ENCODE measurements at places on chromosomes 2 and 18.

- no peak for DNase-seq
Measured at GRCh38 chr2:232456296-232457120, 555 bp downstream of the ALPI start.

DNA sequence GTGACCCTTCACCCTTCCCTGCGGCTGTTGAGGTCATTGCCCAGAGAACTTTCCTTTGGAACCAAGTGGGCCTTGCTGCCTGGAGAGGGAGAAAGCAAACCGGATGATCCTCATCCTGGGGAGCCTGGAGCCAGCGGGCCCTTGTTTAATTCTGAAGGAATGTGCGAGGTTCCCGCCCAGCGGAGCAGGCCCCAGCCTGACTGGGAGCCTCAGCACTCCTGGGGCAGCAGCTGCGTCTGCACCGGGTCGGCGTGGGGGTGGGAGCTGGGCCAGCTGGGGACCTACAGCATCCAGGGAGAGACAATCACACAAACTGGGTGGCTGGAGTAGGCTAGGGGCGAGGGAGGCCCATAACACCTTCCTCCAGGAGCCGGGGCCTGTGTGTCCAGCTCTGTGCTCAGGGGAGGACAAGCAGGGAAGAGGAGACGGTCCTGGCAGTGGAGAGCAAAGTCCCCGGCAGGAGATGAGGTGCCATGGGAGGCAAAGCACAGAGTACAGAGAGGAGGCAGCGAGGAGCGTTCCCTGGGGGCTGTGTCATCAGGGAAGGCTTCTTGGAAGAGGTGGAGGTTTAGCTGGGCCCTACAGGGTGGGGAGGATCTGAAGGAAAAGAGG lies 61.9 kb upstream of the HAAO start:
- no peak for DNase-seq

DNA sequence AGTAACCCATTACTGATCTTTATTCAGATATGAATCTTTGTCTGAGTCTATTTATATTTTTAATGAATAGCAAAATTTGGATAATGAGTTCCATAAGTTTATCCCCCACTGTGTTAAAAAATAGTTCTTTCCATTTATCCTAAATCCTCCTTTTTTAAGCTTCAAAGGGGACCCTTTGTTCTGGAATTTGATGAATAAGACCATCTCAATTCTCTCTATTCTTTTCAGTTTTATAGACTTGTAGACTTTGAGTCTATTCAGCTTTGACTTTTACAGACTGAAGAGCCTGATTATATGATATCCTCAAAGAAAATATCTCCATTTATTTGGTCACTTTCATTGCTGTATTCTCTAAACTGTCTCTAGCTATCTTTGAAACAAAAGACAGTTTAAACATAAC lies 2146.1 kb upstream of the CELF4 start:
- no peak for DNase-seq

DNA sequence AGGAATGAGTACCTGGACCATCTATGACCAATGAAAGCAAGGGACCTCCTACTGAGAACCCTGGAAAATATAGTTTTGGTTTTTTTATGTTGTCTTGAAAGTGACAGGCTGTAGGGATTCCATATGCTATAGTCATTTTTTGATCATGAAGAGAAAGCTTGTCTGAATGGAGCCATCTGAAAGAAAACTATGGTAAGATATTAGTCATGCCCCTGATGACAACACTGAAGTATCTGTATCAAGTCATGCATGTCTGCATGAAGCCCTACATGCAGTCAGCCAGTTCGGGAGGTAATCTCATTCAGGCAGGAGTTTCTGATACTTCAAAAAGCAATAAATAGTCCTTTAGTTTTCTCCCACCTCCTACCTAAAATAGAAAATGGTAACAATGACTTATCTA lies 1042.0 kb downstream of the DPP10 start:
- no peak for DNase-seq

GRCh38 chr2:231047274-231047922 lies 9.3 kb upstream of the PSMD1 start:
- no peak for DNase-seq

GRCh38 chr18:79914614-79915160 lies 36.8 kb downstream of the SLC66A2 start:
- DNase-seq: no peak

DNA sequence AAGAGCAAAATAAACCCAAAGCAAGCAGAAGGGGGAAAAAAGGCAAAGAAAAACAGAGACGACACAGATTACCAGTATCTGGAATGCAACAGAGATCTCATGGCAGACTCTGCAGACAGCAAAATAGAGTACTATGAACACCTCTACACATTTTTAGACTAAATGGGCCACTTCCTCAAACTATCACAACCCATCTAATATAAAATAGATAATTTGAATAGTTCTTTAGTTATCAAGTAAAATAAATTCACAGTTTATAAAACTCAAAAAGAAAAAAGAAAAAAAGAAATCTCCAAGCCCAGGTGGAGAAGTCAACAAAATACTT lies 16.6 kb downstream of the SESTD1 start:
- no peak for DNase-seq

DNA sequence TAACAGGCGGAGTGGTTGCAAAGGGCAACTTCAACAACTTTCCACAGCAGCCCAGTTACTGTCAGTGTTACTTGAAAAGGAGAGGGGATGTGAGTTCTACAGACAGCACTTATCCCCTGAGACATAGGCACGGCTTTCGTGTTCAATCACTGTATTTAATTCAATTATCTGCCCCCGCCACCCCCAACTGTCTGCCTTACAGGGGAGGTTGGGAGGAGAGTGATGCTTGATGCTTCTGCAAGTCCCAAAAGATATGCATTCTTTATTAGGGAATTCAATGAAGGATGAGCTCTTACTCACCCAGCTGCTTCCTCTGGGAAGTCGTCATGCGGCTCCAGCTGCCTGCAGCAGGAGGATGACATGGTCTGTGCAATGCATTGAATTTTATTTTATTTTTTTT lies 639.9 kb downstream of the DCC start:
- DNase-seq: no peak

- no peak for DNase-seq
Measured at GRCh38 chr2:99984799-99985515, 157.4 kb downstream of the AFF3 start.

DNA sequence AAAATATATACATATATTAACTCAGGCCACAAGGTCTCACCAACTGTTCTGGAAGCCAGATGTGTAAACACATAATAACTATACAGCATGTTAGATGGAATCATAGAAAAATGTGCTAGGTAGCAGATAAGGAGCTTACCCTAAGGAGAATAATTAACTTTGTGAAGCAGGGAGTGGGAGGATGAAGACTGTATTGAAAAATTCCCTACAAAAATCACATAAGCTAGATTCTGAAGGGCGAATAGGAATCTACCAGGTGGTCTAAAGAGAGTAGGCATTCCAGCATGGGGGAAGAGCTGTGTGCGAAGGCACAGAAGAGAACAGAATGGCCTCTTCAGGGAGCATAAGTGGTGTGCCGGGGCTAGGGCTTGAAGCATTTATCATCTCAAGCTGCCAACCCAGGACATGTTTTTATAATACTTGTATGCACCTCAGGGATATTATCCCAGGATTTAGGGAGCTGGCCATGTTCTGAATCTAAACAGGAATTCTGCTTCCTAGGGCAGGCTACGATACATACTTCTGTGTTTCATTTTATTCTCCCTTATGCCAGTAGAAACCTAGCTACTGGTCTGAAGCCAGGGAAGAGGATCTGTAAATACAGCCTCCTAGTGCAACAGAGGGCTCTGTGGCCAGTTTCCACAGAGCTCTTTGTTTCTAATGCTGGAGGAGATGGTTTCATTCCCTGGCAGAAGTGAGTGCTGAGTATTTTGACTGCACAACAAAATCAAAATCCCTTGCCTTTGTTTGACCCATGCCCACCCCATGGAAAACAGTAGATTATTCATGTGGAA lies 56.7 kb downstream of the NEMP2 start:
- no peak for DNase-seq

- no peak for DNase-seq
Measured at GRCh38 chr2:126890551-126891450, 7.9 kb upstream of the TEX51 start.

GRCh38 chr2:164453656-164454305 lies 167.5 kb downstream of the GRB14 start:
- no peak for DNase-seq

GRCh38 chr18:34783501-34783900 lies 73.4 kb downstream of the DTNA start:
- DNase-seq: no peak

GRCh38 chr18:50869150-50869549 lies 9.8 kb upstream of the ME2 start:
- DNase-seq: no peak

DNA sequence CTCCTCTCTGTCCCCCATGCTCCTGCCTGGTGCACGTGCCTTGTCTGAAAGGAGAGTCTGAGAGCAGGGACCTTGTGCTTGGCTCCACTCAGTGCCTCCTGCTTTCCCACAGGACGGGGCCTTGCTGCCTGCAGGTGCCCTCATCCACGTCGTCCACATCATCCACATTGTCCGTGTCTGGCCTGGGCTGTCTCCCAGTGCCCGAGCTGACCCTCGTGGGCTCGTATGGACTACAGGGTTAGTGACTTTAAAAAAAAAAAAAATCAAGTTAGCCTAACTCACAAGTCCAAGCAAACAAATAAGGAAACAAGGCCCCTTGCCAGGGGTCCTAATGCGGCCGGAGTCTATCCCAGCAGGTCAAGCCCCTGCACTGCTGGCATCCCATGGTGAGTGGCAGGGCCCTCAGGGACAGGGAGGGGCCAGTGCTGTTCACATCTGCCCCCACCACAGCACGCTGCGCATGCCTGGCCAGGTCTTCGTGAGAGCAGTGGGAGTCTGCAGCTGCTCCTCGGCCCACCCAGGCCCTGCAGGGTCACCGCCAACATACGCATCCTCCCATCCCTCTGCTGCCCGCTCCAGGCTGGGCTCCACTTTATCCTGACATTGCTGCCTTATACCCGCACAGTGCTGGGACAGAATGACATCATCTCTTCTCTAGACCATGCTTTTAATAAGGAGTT lies 232.6 kb downstream of the NDUFA10 start:
- DNase-seq: no peak

GRCh38 chr2:128604045-128604444 lies 285.4 kb upstream of the HS6ST1 start:
- DNase-seq: no peak

DNA sequence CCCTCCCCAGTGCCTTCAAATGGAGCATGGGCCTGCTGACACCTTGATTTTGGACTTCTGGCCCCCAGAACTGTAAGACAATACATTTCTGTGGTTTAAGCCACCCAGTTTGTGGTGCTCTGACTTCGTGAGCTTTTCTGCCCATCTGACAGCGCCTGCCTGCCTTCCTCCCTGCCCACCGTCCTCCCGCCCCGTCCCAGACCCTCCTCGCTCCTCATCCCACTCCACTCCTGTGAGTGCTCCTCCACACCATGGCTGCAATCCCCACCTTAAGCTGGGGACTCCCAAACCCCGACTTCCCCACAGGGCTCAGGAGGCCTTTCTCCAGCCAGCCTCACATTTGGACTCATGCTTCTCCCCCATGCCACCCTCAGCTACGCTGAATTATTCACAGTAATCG lies 70.7 kb downstream of the CABLES1 start:
- no peak for DNase-seq

DNA sequence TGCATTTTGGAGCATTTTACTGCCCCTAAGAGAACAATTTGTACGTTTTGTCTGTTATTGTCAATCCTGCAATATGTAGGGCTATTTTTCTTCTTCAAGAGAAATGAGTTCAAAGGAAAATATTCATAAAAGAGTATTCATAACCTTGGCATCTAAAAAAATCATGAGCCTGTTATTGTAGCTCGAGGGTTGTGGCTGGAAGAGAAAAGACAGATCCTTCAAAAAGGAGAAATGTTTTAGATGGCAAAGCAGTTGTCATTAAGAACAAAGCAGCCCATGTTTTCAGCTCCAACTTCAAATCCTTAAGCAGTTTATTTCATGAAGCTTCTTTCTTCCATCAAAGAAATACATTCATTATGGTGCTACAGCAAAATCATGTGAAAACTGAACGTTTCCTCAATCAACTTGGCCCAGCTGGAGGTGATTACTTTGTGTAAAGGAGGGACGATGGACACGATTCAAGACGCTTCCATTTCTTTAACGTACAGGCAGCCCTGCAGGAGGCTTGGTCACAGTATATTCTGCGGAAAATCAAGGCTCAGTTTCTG lies 31.4 kb downstream of the QPCT start:
- no peak for DNase-seq

DNA sequence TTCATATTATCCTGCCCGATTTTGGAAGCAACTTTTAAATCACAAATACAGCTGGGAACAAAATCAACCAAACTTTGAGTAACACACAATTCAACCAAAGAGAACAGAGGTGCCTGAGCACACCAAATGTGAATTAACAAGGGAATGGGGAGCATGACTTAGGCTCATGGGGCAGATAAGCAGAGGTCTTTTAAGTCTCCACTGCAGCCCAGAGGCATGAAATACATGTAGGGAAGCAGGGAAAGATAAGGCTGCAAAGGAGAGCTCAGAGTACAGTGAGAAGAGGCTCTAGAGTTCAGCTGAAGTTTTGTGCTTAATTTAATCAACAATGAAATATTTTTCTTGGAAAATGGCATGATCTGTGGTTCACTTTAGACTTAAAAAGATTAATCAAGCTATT lies 49.0 kb downstream of the CYTIP start:
- DNase-seq: no peak

DNA sequence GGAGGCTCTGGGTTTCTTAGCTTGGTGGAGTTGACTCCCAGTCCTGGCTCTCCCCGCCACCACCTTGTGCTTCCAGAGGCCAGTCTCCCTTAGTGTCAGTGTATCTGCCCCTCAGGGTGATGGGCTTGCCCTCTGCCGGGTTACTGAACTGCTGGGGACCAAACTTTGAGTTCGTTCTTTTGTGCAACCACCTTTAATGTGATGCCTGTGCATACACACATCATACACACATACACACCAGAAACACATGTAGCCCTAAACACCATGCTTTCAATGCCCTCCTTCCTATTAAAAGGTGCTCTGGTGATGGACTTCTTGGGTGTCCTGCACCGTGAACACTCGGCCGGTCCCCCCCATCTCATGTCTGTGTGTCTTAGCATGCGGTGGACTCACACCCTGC lies 315.1 kb upstream of the EPAS1 start:
- no peak for DNase-seq

DNA sequence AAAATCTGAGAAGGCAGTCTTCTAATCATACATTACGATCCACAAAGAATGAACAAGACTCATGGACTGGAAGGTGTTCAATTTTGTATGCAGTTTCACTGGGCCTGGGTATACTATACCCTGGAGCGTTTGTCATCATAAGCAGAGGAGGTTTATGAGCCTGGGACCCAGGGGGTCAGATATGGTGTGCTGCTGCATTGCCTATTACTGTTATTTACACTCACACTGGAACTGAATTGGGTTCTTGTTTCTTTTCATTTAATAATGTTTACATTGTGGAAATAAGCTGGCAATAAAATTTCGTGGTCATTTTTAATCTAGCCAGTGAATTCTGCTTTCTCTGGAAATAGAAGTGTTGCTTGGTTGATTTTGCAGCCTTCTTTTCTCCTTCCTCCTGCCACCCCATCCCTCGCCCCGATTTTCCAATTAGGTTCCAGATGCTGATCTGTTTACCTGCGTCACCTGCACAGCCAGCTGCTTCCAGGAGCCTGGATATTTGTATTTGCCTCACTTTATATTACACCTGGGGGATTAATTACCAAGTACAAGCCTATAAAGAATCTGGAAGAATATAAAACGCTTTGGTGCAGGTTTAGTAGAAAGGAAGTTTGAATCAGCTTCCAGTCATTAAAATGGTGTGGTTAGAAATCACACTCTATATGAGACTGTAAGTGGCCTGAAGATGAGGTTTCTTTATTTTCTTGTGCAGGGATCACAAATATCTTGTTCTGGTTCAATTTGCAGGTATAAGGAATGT lies 234.4 kb downstream of the SOCS6 start:
- no peak for DNase-seq

- DNase-seq: no peak
Measured at GRCh38 chr2:121527009-121527682, 3.5 kb upstream of the RNU4ATAC start.

- no peak for DNase-seq
Measured at GRCh38 chr2:1915196-1915595, 170.9 kb upstream of the PXDN start.

Measured in B cell (primary cell).